Choroid plexus epithelial cell (primary cell): ENCODE measurements at places on chromosomes 5 and 9.

DNA sequence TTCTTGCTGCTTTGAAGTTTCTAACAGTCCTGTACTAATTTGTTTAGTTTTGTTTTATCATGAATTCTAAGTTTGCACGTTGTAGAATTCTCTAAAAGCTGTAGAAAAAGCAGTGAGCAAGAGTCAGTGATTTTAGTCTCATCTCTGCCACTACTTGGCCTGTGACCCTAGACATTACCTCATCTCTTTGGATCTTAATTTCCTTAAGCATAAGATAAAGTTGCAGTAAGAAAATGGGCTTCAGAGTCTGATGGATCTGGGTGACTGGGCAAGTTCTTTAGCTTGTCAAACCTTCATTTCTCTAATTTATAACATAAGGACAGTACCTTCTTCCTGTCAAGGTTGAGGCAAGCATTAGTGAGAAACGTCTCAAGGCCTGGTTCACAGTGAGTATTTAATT lies 247.9 kb downstream of the DMRT2 start:
- DNase-seq: no peak

DNA sequence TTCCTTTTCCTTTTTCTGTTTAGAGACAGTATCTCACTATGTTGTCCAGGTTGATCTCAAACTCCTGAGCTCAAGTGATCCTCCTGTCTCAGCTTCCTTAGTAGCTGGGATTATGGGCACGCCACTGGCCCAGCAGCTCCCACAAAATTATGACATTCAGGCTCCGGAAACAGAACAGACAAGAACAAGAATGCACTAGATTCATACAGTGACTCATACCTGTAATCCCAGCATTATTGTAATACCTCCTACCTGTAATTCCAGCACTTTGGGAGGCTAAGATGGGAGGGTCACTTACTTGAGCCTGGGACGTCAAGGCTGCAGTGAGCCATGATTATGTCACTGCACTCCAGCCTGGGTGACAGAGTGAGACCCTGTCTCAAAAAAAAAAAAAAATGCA lies 26.7 kb upstream of the B4GALT1 start:
- DNase-seq: no peak

DNA sequence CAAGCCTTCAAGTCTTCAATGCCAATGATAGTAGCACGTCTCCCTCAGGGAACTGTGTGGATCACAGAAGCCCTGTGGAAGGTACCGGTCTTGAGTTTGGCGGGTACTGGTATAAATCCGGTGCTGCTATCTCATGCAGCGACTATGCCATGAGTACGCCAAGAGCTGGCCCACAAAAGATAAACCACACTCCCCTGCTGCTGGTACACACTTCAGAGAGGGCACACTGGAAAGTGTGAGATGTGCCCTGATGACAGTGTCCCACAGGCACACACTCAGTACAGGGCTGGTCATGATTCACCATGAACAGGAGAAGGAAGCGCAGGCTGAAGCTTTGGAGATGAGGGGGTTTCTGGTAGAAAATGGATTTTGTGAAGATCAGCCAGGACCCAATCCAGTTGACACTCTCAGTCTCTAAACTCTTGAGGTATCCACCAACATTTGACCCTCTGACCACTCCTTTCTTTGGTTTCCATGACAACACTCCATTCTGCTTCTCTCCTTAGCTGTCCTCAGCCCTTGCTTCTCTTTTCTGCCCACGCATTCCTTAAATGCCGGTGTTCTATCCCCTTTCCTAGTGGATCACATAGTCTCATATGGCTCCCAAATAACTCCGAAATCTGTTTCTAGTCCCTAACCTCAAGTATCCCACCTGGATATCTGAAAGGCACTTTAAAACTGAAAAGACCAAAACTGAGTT lies 5.1 kb downstream of the AMACR start:
- DNase-seq: peak; percentile 17

DNA sequence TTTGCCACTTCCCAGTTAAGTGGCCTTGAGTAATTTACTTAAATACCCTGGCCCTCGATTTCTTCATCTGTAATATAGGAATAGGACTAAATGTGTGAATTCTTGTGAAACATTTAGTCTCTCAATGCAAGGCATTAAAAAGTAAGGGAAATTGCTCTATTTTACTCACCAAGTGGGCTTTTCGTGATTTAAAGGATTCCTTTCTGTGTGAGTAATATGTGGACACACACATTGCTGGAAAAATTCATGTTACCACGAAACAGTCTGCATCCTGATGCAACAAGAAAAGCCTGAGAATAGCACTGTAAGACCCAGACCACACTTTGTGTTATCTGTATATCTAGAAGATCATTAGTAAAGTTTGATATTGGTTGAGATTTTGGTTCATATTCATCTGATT lies 1243.0 kb upstream of the CDH9 start:
- peak; percentile 73 for DNase-seq

DNA sequence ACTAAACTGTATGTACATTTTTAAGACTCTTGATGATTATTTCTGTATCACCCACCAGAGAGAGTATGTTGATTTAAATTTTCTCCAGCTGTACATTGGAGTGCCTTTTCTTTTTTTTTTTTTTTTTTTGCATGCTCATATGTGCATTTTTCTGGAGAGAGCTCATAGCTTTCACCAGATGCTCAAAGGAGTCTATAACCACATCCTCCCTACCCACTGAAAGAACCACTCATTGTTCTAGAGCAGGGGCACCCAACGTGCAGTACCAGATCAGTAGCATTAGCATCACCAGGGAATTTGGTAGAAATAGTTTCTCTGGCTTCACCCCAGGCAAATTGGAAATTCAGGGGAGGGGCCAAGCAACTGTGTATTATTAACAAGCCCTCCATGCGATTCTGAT lies 53.9 kb upstream of the TMEM171 start:
- peak; percentile 73 for DNase-seq

- no peak for DNase-seq
Observed at GRCh38 chr5:167147879-167148278, 1143.6 kb upstream of the WWC1 start.

DNA sequence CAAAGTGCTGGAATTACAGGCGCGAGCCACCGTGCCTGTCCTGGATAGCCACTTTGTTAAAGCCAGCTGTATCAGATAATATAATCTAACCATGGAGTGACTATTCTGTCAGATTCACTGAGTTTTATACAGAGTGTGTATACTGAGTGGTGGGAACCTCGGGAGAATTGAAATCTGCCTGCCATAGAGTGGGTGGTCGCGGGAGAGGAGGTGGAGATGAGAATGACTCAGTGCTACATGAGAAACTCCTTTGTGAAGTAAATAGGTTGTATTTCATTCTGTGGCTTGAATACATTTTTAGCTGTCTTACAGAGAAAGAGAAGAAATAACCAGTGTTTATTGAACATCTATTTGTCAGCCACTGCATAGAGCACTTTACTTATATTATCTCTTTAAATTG lies 26.4 kb downstream of the ATP6V0E1 start:
- DNase-seq: peak; percentile 31

GRCh38 chr9:108274971-108275370 lies 580.8 kb downstream of the ACTL7B start:
- DNase-seq: no peak

GRCh38 chr5:83922699-83923098 lies 202.0 kb upstream of the HAPLN1 start:
- no peak for DNase-seq

DNA sequence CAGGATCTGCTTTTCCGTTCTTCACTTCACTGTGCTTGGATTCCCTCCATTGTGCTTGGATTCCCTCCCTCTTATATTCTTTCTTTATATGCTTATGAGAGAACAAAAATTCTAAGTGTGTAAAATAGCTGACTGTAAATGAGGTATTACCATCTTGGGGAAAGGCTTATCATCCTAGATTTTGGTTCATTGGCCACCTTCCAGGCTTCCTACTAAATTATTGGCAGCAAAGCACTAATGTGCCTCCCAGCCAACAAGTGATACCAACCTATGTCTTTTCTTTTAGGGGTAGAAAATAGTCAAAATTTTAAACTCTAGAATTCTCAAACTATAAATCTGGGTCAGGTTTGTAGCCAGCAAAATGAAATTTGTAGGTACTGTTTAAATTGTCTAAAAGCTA lies 52.7 kb downstream of the NDUFAF2 start:
- no peak for DNase-seq

- no peak for DNase-seq
Observed at GRCh38 chr9:128360826-128361225, 10.3 kb upstream of the URM1 start.

DNA sequence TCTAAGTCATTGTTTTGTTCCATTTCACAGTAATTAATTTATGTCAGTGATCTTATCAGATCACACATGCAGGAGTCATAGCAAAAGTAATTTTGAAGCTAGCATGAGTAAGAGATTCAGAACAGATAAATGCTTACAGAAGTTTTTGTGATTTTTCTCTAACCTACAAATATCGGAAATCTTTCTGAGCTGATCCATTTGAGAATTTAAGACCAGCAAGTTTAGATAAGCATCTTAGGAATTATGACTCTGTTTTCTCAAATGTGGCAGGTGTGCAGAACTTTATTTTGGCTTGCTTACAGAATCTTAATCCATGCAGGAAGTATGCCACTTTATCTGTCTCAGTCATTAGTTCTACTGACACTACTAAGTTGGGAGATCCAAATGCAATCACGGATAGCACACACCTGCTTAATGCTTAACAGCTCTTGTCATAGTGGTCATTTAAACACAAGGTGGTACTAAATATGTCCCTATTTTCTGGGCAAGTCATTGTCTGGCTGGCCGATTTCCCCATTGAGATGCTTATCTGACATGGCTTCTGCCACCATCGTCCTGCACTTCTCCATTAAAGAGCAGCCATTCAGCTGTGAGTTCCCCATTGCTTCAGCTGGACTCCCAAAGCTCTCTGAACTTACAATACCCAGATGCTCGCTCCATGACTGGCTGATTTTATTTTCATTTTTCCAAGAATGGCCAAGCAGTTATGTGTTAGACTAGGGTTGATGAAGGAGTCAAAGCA lies 305.4 kb upstream of the NUDT12 start:
- DNase-seq: no peak

- DNase-seq: no peak
Observed at GRCh38 chr5:82802954-82803353, 274.2 kb downstream of the TMEM167A start.

GRCh38 chr5:108940506-108940905 lies 192.8 kb downstream of the FER start:
- DNase-seq: no peak

DNA sequence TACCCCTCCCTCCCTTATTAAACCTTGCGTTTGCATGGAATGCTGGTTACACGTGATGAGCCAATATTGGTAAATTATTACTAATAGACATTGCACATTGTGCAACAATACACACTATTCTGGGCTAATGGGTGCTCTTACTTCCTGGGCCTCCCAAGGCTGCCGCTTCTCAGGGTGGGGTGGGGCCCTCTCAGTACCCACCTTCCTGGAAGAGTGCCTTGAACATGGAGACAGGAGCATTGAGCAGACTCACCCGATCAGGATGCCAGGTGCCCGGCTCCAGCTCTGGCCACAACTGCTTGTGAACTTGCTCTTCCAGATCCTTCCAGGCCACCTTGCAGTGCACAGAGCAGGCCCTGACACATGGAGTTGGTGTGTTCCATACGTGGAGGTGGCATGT lies 24.7 kb upstream of the CEP72 start:
- no peak for DNase-seq

- DNase-seq: peak; percentile 94
Observed at GRCh38 chr5:72451741-72452505, 55.3 kb downstream of the ZNF366 start.

- no peak for DNase-seq
Observed at GRCh38 chr5:75450069-75450468, 61.4 kb downstream of the CERT1 start.

DNA sequence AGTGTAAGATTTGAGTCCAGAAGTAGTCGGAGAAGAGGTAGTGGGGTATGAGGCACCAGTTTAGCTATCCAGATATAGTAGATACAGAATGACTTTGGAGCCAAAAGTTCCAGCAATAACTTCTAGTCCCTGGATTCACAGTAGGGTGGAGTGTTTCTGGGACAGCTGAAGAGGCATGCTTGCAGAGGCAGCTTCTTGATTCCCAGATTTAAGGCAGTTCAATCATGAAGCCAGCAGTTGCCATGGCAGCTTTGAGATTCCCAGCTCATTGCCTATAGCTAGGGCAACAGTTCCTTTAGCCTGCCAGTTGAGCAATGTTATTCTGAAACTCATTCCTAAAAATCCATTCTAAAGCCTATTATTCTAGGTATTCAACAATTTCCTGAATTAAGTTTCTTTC lies 79.2 kb downstream of the LIX1 start:
- DNase-seq: no peak

GRCh38 chr5:82151662-82152061 lies 126.5 kb downstream of the RPS23 start:
- DNase-seq: peak; percentile 32

DNA sequence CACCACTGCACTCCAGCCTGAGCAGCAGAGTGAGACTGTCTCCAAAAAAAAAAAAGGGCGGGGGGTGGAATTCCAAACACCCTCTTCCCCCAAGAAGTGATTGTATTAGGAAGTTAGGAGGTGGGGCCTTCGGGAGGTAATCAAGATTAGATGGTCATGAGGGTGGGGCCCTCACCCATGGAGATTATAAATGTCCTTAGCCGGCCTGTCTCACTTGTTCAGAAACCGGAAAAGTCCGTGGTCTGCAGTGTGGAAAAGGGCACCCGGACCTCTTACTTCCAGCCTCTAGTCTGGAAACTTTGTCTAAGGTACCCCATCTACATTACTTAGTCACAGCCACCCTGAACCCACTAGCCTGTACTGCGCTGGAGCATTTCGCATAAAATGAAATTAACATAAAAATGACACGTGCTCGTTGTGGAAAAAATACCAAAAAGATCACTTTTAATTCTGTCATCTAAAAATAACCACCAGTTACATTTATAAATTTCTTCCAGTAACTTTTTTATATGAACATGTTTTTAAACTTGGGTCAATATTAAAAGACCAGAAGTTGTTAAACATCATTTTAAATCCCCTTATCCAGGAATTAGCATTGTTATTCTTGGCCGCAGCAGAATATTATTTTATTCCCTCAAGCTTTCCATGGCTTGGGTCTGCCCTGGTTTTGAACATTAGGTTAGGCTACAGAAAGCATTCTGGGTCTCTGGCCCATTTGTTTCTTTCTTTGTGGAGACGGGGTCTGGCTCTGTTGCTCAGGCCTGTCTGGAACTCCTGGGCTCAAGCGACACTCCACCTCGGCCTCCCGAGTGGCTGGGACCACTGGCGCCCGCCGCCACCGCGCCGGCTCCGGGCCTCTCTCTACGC lies 1.2 kb upstream of the CKS2 start:
- DNase-seq: peak; percentile 14

GRCh38 chr5:139852696-139853095 lies 57.1 kb downstream of the PSD2 start:
- DNase-seq: no peak

DNA sequence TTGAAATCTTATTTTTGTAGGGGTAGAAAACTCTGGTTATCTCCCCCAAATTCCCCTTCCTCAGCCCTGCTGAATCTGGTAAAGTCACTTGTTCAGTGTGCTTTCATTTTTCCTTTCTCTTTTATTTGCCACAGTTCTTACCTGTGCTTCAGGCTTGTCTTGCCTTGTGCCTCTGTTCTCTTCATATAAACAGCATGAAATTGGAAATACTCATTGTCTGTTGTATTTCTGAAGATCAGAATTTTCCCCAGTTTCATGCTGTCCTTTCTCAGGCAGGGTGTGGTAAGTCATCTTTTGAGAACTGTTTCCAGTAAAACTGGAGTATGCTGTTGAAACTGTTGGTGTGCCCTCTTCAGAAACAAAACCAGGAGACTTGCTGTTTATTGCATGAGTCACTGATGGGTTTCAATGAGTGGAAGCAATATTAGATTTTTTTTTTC lies 7.0 kb downstream of the PAM start:
- peak; percentile 73 for DNase-seq

GRCh38 chr5:94240134-94240533 lies 378.3 kb downstream of the KIAA0825 start:
- no peak for DNase-seq
